Activated CD4-positive, alpha-beta T cell treated with anti-CD3 and anti-CD28 coated beads, Interleukin-2, amount 10 ng/mL, durations not matched to agents 24 days and 14 days (primary cell): ENCODE measurements at places on chromosomes 16 and 17.

GRCh38 chr17:8628609-8629169 is 1.8 kb downstream of the MYH10 start:
- no peak for DNase-seq

GRCh38 chr16:67336648-67337047 is 10.0 kb downstream of the LRRC36 start:
- no peak for DNase-seq

DNA sequence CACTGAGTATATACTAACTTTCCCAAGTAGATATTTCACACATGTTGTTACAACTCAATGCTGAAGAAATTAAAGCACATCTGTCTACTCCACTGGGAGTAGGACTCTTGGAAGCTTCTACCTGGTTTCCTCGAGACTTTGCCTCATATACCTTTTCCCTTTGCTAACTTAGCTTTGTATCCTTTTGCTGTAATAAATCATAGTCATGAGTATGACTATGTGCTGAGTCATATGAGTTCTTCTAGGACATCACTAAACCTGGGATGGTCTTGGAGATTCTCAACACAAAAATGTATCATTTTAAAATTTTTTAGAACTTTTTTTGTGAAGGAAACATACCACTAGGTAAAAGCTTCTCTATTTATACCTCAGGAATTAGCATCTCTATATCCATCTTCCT is 39.8 kb downstream of the ABCA5 start:
- no peak for DNase-seq

GRCh38 chr16:70470927-70471341 is 16.5 kb downstream of the FCSK start:
- DNase-seq = no peak

DNA sequence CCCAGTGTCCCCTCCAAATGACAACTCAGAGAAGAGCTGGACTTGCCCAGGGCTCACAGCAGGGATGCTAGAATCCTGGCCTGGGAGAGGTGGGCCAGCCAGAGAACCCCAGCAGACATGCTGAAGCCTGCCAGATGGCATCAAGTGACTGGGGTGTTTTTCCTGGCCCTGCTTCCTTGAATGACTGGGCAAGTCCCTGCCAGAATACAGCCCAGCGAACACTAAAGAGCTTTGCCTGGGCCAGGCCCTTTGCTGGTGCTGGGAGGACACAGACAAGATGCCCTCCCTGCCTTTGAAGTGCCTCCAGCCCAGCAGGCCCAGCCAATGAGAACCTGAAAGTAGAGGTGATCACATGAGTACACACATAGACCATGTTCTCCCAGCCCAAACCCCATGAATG is 11.5 kb downstream of the ZNF319 start:
- no peak for DNase-seq

- no peak for DNase-seq
Observed at GRCh38 chr16:89149386-89149785, 22.2 kb upstream of the CDH15 start.

- no peak for DNase-seq
Observed at GRCh38 chr16:57061084-57061905, 31.1 kb upstream of the CPNE2 start.

- no peak for DNase-seq
Observed at GRCh38 chr16:89051521-89052166, 42.0 kb upstream of the ACSF3 start.

- no peak for DNase-seq
Observed at GRCh38 chr17:79572136-79572925, 38.5 kb downstream of the RBFOX3 start.

DNA sequence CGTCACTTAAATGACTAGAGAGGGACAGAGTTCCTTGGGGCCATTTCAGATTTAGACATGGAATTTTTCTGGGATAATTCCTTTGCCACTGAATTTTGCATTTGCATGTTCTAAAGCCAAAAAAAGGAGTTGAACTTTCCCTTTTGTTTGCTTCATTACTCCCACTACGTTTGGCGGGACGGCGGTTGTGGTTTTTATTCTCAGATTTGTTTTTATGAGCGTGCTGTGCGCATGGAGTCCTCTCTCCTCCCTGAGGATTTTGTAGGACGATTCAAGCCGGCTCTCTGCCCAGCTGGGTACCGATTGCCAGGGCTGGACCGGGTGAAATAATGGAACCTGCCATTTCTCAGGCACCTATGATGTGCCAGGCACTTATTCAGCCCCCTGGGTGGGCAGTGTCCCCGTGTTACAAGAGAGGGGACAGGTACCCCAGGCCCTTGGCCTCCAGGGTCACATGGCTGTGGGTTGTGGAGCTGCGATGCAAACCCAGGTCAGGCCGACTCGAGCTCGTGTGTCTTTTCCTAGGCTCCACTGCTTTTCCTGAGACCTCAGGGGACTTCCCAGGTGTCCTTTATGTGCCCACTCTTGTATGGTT is 18.8 kb downstream of the CMIP start:
- no peak for DNase-seq

DNA sequence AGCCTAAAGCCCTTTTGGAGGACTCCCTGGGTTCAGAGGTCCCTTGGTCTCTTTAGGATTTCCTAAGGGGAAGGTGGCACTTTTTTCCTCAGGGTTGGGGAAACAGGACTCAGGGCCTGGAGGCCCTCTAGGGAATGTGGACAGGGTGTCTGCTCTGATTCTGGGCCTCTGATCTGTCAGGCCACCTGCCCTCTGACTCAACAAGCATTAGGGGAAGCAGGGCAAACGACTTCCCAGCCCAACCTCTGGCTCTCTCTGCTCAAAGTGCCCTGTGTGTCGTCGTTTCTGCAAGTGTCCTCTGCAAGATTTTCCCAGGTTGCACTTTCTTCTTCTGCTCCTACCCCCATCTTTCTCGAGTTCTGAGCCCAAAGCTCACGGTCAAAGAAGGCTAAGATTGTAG is 6.6 kb upstream of the IGFBP4 start:
- DNase-seq = no peak

GRCh38 chr16:381789-382717 is at the start of gene PGAP6:
Gene PGAP6 (minus strand): TSS chr16:381978. CDS start chr16:381821, 157 bp downstream.
- DNase-seq = peak; percentile 92

GRCh38 chr17:19361326-19361725 is 1.2 kb downstream of the B9D1 start:
- DNase-seq = no peak

GRCh38 chr16:28843766-28844165 is 2.4 kb downstream of the TUFM start:
- no peak for DNase-seq

GRCh38 chr17:41665566-41666236 is 23.0 kb upstream of the EIF1 start:
- DNase-seq = peak; percentile 98

GRCh38 chr16:76114681-76115080 is 162.5 kb upstream of the CNTNAP4 start:
- DNase-seq = no peak

GRCh38 chr16:23781176-23781575 is 26.4 kb downstream of the CHP2 start:
- DNase-seq = no peak

DNA sequence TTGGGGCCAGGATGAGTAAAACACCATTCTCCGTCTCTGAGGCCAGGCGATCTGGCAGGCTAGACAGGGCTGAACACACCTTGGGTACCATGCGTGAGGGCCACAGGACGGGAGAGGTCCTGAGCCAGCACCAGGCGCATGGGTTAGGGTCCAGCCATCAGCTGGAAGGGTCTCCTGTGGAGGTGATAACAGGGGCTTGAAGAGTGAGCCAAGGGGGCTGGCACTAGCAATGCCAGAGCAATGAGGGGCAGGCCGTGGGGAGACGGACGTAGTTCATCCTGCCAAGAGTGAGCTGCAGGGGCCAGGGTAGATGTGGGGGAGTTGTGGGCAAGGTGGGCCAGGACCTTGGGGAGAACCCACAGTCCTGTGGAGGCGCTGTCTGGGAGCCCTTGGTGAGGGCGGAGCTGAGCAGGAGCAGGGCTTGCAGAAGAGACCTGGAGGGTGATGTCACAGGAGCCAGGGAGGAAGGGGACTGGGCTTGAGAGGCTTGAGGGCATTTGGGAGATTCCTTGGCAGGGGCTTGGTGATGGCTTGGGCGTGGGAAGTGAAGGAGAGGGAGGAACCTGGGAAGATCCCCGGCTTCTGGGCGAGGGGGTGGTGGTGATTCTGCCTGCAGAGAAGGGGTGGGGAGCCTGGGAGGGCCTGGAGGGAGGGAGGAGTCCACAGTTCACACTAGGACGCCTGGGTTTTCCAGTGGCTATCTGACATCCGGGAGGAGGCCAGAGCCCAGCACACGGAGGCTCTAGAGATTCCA is 6.3 kb upstream of the NPTX1 start:
- DNase-seq = no peak

DNA sequence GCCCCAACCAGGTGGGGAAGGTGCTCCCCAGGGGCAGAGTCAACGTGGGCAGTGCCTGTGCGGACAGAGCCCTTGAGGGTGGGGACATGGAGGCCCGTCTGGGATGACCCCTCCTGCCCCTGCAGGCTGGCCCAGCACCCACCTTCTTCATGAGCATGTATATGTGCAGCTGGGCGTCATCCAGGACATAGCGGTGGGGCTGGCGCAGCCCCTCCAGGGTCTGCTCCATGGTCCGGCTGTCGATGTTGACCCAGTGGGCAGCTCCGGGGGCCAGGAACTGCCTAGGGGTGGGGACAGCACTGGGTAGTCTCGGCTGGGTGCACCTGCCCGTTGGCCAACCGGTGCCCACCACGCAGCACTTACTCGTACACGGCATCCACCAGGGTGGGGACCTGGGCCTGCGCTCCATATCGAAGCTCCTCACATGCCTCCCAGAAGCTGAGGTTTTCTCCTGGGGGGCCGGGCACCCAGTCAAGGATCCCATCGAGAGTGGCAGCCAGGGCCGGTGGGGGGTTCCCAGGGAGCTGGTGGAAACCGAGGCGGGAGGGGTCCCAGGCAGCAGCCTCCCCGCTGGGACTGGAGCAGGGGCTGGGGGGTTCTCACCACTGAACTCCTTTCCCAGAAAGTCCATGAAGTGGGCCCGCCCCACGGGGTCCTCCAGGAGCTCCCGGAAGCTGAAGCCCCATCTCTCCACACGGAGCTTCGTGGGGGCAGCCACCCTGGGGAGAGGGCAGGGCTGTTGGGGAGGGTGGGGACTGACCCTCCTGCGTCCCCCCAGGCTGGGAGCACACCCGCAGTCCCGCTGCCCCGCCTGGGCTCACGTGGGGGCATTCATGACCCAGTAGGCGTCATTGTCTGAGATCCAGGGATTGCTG is 5.1 kb downstream of the RGS11 start:
- DNase-seq = no peak

DNA sequence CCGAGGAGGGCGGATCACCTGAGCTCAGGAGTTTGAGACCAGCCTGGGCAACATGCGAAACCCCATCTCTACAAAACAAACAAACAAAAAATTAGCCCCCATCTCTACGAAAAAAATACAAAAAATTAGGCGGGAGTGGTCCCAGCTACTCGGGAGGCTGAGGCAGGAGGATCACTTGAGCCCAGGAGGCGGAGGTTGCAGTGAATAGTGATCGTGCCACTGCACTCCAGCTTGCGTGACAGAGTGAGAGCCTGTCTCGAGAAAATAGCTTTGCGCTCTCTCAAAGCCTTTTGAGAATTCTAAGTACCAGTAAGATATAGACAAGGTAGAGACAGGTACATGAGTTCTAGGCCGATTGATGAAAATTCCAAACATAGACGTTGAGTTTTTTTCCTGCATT is 2.0 kb downstream of the SOCS7 start:
- DNase-seq = no peak

GRCh38 chr16:71648921-71649320 is 22.9 kb downstream of the MARVELD3 start:
- DNase-seq = no peak

- DNase-seq = no peak
Observed at GRCh38 chr17:78787444-78787843, 5.4 kb upstream of the CYTH1 start.

GRCh38 chr17:2691965-2692780 is 19.4 kb downstream of the CLUH start:
- DNase-seq = no peak

GRCh38 chr16:85309656-85310587 is 197.7 kb upstream of the CIBAR2 start:
- peak; percentile 73 for DNase-seq

DNA sequence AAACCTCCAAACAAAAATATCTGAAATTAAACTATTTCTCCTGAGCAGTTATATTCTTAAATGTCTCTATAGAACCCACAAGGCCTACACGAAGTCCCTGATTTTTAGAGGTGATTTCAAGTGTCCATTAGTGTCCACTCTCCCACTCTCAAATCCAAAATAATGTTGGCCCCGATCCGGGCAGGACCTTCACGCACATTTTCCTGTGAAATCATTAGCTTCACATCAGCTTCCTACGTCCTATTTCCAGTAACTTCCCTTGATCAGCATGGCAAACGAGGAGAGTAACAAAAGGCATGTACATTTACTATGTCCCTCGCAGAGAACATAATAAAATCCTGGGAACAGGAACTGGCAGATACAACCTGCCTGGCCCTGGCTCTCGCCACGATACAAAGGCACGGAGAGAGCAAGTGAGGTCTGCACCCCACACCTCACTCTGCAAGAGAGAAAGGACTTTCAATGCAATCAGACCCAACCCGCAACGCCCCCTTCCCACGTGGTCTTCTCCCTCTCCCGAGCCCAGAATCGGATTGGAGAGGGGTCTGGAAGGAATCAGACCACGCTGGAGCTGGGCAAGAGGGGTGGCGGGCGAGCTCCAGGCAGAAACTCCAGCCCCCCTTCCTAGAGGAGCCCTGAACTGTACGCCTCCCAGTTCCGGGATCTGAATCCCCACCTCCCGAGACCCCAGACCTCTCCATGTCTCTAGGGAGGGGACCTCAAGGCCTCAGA is 17.5 kb upstream of the C17orf78 start:
- DNase-seq = peak; percentile 82

- no peak for DNase-seq
Observed at GRCh38 chr16:4828567-4829321, 18.3 kb downstream of the GLYR1 start.

DNA sequence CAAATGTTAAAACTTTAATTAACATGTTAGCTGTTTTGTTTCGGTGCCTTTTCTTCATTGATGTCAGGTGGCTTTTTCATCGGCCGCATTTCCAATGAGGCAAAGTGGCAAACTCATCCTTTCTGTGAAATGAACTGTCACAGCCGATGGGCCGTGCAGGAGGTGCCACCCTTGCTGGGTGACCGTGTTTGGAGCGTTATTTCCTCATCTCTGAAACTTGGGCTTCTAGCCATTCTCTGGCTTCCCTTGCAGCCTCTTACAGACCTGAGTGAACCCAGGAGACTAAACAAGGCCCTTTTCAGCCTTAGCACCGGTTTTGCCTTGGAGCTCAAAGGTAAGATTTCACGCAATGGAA is 42.2 kb upstream of the PRSS54 start:
- DNase-seq = no peak

- no peak for DNase-seq
Observed at GRCh38 chr16:48075398-48075797, 80.4 kb downstream of the ABCC12 start.

- peak; percentile 96 for DNase-seq
Observed at GRCh38 chr17:41648411-41649195, 24.2 kb upstream of the KRT17 start.

- DNase-seq = no peak
Observed at GRCh38 chr16:81860287-81861266, 81.5 kb downstream of the PLCG2 start.

DNA sequence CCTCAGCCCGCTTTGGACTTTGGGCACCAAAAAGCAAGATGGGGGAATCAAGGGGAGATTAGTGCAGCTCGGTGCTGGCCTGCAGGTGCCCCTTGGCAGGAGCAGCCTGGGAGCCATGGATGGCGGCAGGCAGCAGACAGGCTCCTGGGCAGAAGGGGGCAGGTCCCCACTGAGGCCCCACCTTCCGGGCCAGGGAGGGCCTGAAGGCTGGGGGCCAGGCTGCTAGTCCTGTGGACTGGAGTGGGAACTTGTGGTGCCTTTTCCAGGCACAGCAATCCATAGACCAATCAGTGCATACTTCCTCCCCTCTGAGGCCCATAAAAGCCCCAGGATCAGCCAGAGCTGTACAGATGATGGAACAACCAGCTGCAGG is 64.0 kb downstream of the USP32 start:
- peak; percentile 50 for DNase-seq
